ENCODE measurements at places on chromosomes 2 and 18.

- DNase-seq, result no peak
Measured at GRCh38 chr2:186748354-186748753, 54.5 kb downstream of the FAM171B start.

- DNase-seq, result peak; percentile 51
Measured at GRCh38 chr2:4258563-4258962, 555.2 kb downstream of the DCDC2C start.

- DNase-seq, result no peak
Measured at GRCh38 chr2:37781028-37781427, 109.6 kb upstream of the CDC42EP3 start.

DNA sequence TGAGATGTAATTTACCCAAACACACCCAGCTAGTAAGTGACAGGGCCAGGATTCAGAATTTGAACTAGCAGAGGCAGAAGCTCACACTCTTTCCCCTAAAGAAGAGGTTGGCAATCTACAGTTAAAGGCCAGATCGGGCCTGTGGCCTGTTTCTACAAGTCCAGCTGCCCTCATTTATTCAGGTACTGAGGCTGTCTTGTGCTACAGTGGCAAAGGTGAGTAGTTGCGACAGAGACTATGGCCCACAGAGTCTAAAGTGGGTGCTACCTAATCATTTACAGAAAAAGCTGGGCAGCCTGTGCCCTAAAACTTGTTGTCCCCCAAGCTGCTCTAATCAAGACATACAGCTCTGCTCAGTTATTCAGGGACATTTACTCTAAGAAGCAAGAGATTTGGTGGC is 86.8 kb downstream of the RTN4 start:
- DNase-seq, result no peak

DNA sequence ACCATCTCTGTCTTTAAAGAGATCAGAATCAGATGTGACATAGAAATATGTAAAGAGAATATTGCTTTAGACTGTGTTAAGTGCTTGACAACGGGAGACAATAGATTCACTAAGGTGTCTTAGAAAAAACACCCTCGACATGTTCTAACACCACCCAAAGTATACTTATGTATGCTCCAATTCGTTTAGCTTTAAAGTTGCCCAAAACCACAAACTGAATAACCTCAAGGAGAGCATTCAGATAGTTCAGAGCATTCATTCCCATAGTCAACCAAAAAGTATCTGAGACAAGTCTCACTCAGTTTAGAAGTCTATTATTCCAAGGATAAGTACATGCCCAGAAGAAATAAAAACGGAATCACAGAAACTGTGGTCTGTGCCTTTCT is 96.4 kb downstream of the KYNU start:
- no peak for DNase-seq

GRCh38 chr2:217142649-217143266 is 282.9 kb upstream of the TNP1 start:
- DNase-seq, result no peak

- peak; percentile 39 for DNase-seq
Measured at GRCh38 chr2:158214431-158214830, 112.8 kb downstream of the UPP2 start.

DNA sequence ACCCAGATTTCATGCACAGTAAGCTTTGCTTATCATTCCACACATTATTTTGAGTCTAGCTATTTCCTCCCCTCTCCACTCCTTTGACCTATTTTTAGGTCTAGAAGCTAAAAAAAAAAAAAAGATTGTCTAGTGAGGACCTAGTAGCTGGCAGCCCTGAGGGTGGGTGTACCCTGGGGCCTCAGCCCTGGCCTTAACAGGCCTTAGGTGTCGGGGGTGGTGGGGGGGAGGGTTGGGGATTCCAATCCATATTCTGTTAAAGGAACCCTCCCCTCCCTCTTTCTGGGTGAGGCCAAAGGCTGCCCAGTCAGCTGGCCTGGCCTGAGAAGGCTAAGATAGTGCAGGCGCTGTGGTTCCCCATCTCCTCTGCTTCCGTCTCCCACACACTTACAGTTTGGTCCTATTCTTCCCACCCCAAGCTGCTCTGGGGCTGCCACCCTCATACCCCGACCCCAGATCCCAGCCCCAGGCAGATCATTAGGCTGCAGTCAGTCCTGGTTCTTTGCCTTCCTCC is 65.5 kb upstream of the HK2 start:
- no peak for DNase-seq

DNA sequence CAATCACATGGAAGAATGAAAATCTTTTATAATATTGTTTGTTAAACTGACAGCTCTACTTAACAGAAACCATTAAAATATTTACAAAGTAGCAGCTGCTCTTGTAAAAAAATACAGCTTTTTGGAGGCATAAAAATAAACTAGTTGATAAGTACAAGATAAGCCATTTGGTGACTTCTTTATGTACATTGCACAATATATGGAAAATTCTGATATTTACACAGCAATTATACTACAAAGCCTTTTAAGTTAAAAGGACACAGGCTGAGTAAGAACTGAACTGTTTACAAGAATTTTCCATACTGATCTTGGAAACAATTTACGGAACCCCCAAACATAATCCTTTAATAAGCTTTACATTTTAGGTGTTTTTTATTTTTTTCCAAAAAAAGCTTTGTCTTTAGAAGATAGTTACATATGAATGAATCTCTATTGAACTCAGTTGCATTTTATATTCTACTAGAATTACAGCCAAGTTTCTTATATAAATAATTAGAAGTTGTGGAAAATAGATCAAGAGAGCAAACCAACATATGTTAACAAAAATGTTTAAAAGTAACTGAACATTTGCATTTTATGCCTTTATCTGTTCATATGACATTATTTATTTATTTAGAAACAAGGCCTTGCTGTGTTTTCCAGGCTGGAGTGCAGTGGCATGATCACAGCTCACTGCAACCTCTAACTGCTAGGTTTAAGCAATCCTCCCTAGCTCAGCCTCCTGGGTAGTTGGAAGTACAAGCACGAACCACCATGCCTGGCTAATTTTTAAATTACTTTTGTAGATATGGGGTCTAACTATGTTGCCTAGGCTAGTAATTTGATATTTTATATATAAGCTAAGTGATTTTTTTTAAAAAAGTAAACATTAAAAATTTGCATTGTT is 142.5 kb downstream of the OTX1 start:
- no peak for DNase-seq

- no peak for DNase-seq
Measured at GRCh38 chr18:40066368-40066767, 1888.7 kb upstream of the PIK3C3 start.

GRCh38 chr2:76187415-76187814 is 476.7 kb upstream of the GCFC2 start:
- DNase-seq, result no peak

DNA sequence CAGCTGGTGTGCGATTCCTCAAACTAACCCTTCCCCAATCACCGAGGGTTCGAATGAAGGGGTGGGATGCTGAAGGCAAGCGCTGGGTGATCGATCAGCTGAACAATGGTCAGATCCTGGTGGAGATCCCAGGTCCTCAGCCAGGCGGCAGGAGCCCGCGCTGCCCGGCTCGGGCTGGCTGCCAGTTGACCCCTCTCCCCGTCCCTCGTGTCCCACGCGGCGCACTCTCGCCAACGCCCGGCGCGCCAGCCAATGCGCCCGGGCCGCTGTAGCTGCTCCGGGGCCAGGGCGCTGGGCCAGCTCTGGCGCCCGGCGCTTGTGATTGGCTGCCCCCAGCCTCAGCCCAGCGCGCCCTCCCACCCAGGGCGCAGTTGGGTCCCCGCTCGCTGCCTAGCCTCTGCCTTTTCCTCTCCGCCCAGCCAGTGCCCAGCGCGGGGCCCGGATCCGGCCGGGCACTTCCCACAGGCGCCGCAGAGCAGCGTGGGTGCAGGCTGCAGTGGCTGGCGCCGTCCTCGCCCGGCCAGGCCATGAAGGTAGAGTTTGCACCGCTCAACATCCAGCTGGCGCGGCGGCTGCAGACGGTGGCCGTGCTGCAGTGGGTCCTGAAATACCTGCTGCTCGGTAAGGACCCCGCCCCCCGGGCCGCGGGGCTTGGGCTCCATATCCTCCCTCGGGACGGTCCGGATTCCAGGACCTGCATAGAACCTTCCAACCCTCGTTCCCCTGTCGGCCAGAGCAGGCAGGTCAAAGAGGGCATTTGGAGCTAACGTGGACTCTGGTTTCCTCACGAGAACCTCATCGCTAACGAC is at the start of gene MOGAT1:
TSS of gene MOGAT1 (plus strand) at position 400 of the 809 bp plus-strand sequence. CDS start at position 528, 128 bp downstream.
- DNase-seq, result no peak

DNA sequence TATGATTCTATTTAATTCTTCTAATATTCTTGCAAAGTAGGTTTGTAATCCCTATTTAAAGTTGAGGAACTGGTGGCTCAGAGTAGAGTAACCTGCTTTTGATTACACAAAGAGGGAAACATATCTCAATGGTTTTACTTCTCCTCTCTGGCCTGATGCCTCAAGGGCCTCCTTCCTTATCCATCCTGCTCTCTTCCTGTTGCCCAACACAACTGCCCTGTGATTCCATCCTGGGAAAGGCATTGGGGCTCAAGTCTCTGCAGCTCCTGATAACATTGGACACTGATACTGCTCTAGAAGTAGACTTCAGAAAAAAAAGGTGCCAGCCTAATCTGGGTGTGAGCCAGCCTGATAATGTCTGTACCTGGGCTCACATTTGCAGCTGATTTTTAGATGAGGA is 75.8 kb downstream of the RDH14 start:
- DNase-seq, result no peak

DNA sequence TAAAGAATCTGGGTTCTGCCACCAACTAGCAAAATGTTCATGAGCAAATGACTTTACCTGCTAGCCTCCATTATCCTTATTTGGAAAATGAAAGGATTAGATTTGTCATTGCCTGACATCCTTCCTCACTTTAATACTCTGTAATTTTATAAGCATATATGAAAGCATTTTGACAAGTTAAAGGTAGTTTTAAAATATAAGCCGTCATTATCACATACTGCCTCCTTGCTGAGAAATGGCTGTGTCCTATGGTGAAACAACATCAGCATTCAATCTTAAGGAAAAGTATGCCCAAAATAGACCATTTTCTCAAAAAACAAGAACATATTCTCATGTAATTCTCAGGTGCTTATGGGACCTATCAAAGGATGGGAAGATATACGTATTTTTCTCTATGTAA is 461.2 kb downstream of the SUCLG1 start:
- DNase-seq, result no peak

DNA sequence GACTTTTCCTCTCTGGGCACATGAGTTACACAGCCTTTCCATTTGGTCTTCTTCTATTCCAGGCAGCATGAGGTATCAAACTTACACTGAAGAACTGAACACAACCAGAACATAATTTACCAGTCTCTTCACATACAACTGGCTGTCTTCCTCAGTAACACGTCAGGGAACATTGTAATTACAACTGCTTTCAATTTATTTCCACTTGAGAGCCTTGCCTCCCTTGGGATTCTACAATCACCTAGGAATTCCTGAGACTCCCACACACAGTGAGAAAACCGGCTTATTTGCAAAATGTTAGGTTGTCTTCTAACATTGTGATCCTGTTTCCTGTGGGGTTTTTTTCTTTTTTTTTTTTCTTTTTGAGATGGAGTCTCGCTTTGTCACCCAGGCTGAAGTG is 149.9 kb downstream of the TMX3 start:
- DNase-seq, result no peak

DNA sequence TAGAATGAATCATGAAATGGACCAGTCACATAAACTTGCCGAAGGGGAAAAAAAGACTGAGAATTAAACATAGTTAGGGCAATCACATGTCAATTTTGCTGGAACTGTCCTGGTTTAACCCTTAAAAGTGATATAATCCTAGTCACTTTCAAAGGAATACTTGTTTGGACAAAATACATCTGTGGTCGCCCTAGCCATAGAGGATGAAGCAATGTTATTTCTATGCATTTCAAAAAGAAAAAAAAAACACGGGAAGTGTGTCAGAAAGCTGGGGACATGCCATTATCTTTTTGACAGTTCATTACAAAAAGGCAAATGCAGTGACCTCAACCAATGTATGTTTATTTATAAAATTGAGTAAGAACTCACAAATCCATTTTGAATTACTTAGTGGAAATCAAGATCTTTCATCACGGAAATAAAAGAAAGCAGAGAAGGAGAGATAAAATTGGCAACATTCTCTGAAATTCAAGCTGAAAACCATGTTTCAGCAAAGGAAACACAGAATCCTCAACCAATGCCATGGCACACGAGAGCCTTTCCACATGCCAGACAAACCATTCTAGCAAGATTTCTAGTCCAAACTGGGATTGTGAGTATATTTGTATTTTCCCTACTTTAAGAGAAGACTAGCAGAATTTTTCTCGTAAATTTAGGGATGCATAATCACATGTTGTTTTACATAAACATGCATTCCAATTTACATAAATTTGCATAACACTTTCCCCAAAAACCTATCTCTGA is 854.3 kb upstream of the ACVR2A start:
- DNase-seq, result no peak

Measured in NCI-H2029 treated with DMSO at 0.1 percent for 48 hours (cell line).